ENCODE measurements at places on chromosomes 7 and 10.

GRCh38 chr7:83807774-83808173, 158.8 kb upstream of the SEMA3E start:
- DNase-seq = no peak

DNA sequence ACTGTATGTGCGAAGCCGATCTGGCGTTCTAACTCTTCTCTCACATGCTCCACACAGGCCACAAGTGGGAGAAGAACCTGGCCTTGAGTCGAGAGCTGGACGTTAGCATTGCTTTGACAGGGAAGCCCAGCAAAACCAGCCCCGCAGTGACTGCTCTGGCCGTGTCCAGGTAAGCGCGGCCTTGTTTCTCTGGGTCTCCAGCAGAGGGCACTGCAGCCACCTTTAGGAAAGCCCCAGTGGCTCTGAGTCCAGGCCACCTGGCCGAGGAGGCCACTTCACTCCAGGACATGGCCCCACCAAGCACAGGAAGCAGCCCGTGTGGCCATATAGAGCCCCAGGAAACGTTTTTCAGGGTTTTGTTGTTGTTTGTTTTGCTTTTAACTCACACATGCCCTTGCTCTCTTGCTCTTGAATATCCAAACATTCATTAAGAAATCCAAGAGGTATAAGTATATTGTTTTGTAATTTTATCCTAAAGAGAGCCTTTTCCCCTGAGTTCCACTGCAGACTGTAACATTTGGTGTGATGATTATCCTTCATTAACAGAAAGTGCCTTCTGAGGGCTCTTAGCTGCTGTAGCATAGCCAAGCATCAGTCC, 41.8 kb upstream of the LRRC18 start:
- peak; percentile 52 for DNase-seq

DNA sequence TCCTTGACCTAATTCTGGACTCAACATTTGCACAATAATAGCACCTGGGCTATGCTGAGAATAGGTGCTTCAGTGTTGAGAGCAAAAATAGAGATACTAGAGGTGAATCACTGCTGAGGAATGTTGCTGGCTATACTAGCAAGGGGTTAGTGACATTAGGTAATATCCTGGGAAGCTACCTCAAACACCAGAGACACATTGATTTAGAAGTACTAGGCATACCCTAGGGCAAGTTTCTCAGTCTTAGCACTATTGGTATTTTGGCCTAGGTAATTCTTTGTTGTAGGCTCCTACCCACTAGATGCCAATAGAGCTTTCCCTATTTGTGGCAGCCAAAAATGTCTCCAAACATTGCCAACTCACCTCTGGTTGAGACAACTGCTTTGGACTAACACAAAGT, 484.0 kb upstream of the MBL2 start:
- DNase-seq = no peak

DNA sequence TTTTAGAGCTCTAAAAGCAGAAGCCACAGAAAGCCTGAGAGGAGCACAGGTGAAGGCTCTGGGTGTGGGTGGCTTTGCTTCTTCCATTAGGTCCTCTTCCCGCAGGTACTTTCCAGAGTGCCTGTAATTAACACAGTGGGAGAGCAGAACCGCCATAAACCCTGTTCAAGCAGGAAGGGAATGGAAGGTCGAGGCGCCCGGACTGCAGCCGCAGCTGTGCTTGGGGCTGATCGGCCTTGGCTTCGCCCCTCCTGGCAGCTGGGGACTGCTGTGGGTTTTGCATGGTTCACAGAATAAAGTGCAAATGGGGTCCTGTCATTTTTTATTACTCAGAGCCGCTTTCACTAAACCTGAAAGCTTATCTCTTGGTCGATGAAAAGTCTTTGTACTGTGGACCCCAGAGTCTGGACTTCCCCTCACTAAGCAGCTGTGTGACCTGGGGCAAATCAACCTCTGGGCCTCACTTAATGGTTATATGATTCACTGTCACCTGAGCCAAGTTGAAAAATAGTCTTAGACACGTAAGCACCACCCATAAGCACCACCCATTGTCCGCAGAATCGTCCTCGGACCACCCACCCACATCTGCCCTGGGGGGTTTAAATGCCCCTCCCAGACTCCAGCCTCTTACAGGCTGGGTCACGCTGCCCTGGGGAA, 100.9 kb downstream of the XRCC2 start:
- DNase-seq = no peak

DNA sequence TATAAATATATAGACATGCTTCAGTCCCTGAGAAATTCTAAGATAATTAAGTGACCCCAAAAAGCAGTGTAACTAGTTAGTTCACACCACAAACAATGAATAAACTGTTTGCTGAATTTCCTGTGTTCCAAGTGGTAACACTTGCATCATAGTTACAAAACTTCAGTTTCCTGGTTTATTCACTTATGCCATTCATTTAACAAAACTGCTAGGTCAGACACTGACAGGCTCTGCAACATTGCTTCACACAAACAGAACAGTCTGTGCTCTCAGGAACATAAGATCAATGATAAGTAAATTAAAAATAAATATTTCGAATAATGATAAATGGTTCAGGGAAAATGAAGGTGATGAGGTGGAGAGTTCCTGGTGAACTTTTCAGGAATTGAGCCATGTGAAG, 133.3 kb upstream of the NAMPT start:
- DNase-seq = no peak

GRCh38 chr7:71313553-71313952, 181.6 kb downstream of the GALNT17 start:
- no peak for DNase-seq

DNA sequence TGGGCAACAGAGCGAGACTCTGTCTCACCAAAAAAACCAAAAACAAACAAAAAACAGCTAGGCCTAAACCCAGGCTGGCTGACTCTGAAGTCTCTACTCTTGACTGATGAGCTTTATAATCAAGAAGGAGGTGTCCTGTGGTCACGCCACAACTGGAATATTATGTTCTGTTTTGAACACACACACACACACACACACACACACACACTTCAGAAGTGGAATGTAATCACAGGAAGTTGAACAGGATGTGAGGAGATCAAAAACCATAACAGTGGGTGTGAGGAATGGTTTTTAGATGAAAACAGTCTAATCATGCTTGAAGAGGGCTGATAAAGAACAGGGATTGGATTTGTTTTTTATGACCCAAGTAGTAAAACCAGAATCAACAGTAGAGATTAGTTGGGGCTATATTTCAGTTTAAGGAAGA, 51.1 kb upstream of the IL6 start:
- peak; percentile 67 for DNase-seq

DNA sequence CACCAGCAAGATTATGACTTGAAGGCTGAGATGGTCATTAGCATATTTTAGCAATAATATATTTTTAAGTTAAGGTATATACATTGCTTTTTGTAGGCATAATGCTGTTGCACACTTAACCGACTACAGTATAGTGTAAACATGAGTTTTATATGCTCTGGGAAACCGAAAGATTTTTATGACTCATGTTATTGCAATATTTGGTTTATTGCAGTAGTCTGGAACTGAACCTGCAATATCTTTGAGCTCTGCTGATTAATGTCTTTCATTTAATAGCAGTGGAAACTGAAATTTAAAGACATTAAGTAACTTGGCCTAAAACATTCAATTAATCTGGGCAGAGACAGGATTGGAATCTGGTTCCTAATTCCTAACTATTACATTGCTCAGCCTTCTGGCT, 266.7 kb upstream of the PLXDC2 start:
- DNase-seq = no peak

GRCh38 chr7:72429316-72429715, 17.2 kb upstream of the CALN1 start:
- DNase-seq = no peak

- DNase-seq = peak; percentile 28
Observed at GRCh38 chr10:79328737-79329504, 18.3 kb upstream of the PPIF start.

GRCh38 chr10:101162677-101163076, 31.6 kb downstream of the TLX1 start:
- DNase-seq = no peak

- DNase-seq = no peak
Observed at GRCh38 chr10:70740406-70741288, 44.5 kb downstream of the TBATA start.

- no peak for DNase-seq
Observed at GRCh38 chr10:48291190-48291589, 15.3 kb upstream of the MAPK8 start.

DNA sequence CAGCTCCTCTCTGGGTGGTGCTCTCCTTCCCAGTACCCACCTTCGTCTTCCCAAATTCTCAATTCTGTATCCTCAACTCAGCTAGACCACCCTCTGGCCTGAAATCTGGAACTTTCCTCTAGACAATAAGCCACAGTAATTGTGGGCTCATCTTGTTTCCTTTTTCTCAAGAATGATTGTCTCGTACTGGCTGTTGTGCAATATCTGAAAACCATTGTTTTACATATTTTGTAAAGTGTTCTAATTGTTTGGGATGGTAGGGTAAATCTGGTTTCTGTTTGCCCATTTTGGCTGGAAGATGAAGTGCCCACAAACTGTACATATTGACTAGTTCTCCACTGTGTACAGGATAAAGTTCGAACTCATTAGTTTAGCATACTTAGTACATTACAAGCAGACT, 11.3 kb upstream of the NOBOX start:
- no peak for DNase-seq

- no peak for DNase-seq
Observed at GRCh38 chr10:122306282-122306681, 35.2 kb downstream of the BTBD16 start.

DNA sequence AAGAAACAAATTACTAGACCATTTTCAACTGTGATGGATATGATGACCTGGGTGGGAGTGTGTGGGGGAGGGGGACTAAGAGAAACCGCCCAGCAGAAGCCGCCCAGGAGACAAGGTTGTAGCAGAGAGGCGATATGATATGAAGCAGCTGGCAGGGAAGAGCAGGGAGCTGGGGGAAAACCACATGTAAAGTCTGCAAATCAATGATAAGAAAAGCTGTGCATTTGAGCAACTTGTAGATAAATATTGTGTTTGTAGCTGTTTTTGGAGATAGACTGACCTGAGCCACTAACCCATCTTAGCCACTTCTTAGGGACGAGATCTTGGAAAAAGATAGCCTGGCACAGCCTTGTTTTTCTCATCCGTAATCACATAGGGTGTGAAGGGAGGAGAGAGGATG, 252.6 kb downstream of the SEC23IP start:
- no peak for DNase-seq

- DNase-seq = no peak
Observed at GRCh38 chr7:47827351-47827756, 120.9 kb downstream of the PKD1L1 start.

- DNase-seq = peak; percentile 44
Observed at GRCh38 chr10:120891365-120891764, 40.2 kb downstream of the WDR11 start.

- no peak for DNase-seq
Observed at GRCh38 chr10:535952-536351, 153.5 kb downstream of the DIP2C start.

- DNase-seq = no peak
Observed at GRCh38 chr7:111806232-111806631, 243.9 kb upstream of the IMMP2L start.

GRCh38 chr7:31981874-31982390, 88.3 kb downstream of the PDE1C start:
- DNase-seq = no peak

DNA sequence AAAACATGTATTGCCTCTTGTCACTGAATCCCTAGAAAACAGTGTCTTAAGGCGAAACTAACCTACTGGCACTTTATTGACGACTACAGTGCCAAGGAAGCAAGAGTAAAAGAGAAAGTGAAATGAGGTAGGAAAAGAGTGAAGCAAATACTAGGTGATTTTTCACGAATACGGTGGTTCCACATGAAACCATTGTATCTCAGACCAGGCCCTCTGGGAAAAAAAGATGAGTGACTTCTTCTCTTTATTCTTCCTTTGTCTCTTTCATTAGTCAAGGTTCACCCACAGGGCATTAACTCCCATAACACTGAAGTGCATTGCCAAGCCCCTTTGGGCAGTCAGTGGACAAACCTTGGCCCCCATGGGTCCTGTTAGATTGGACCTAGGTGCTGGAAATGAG, 16.2 kb upstream of the MACC1 start:
- DNase-seq = no peak

DNA sequence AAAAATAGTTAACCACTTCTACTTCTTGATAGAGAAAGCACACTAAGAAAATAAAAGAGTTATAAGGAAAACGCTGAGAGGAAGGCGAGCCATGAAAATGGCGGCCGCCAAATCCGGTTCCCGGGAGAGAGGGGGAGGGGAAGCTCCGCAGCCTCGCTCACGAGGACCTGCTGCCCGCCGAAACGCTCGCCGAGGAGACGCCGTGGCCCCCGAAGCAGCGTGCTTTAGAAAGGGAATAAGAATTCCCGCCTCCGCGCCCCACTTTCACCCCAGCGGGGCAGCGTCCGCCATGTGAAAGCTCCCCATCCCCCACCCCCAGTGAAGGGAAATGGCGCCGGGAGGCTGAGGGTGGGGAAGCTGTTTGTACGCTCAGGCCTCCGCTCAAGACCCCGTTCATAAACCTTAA, 505 bp downstream of the HNRNPA2B1 start:
- DNase-seq = peak; percentile 62

All from EH (cell line).